ENCODE measurements at places on chromosomes 5 and 9.

- DNase-seq = no peak
Observed at GRCh38 chr9:4328723-4329122, 28.9 kb upstream of the GLIS3 start.

DNA sequence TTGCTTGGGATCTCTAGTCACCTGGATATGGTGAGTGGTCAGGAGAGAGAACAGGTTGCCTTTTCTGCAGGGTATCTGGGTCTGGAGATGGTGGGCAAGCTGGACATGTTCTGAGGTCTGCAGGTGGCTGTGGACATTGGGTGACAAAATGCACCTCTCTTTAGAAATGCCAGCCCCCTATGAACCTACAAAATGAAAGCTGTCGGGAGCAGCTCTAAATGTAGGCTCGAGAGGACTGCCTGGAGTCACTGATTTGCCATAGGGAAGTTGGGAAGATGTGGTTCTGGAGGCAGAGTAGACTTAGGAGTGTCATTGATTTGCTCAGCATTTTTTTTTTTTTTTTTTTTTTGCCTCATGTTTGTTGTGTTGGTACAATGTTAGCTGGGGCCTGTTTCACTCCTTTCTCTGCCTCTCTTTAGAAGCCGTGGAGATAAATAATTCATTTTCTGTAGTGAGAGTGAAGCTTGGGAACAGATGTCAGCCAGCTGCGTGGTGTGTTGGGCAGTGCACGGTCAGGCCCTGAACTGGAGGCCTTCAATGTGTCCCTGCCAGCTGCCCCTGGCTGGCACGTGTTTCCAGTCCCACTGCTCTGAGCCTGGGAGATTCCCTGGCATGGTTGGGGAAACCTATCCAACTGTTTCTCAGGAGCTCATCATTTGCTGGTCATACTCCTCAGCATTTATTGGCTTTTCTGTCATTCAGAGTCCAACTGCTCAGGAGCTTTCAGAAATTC, 5.4 kb downstream of the RGS3 start:
- no peak for DNase-seq

DNA sequence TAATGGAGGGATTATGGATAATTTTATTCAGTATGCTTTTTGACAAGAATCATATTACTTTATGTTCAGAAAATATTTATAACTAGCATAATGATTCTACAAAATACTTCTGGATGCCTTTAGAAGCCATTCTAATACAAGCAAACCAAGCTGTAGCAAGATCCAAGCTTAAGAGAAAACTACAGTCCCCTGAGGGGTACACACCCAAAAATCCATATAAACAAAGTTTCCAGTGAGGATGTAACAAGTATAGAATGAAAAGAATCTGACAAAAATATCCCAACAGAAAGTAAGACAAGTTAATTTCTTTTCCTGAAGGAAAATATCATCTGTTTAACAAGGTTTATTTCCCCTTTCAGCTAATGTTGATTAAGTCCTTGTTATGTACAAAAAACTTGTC, 53.9 kb downstream of the MLLT3 start:
- no peak for DNase-seq

GRCh38 chr9:120999317-120999716, 50.8 kb downstream of the C5 start:
- no peak for DNase-seq

- DNase-seq = no peak
Observed at GRCh38 chr5:136195971-136196820, 3.2 kb upstream of the SMIM32 start.

GRCh38 chr5:172862165-172862801, 28.2 kb downstream of the ERGIC1 start:
- DNase-seq = no peak

Data from fibroblast of skin of left quadriceps (primary cell).